NCI-H1417 treated with DMSO at 0.1 percent for 48 hours (cell line): ENCODE measurements at places on chromosomes 11 and 22.

DNA sequence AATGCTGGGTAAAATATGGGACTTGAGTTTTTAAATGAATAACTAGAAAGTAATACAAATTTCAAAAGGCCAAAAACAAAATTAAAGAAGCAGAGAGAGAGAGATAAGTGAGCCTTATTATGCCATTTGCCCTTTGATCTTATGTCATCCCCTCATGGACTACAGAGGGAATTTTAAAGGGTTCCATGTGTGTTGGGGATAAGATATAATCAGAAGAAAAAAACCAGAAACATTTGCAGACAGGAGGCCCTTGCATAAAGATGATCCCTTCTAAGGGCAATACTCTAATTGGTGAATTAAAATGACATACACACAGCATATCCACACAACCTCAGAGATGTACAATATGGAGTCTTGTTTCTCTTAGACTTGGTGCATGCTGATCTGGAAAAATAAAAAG, 406.6 kb upstream of the LARGE1 start:
- no peak for DNase-seq

DNA sequence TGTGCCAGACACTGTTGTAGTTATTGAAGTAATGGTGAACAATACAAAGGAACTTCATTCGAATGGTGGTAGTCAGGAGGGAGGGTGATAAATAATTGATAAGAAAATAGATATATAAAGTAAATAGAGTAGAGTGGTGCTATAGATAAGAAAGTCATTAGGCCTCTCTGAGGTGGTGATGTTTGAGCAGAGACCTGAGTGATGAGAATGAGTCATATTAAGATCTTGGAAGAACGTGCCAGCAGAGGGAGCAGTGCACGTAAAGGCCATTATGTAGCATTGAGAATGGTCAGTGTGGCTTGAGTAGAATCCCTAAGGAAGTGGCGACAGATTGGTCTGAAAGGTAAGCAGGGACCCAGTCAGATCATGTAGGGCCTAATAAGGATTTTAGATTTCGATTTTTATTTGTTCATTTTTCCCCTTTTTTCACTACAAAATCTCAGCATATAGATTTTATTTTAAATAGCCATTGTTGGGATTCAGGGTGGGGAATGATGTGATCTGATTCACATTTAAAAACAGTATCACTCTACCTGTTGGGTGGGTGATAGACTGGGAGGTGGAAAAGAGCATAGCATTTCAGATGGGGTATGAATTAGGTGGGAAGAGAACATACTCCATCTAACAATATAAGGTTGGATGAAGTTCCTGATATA, 44.7 kb downstream of the CCDC90B start:
- no peak for DNase-seq

- DNase-seq = no peak
Observed at GRCh38 chr11:14124350-14124749, 161.8 kb downstream of the SPON1 start.

DNA sequence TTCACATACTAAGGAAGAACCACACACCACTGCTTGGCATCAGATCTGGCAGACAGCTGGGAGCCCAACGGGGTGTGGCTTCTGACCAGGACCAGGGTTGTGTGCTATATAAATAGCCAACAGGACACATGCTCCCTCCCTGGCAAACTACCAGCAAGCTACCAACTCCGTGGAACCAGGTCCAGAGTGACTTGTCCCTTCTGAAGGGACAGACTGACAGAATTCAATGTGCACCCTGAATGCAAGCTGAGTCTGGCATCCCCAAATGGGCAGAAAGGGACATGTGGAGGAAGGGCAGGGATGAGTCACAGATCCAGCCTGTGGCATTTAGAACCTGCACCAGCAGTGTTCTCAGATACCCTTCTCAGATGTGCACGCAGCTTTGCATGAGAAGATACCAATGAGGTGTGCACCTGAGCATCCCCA, 92.9 kb downstream of the MICAL3 start:
- no peak for DNase-seq

DNA sequence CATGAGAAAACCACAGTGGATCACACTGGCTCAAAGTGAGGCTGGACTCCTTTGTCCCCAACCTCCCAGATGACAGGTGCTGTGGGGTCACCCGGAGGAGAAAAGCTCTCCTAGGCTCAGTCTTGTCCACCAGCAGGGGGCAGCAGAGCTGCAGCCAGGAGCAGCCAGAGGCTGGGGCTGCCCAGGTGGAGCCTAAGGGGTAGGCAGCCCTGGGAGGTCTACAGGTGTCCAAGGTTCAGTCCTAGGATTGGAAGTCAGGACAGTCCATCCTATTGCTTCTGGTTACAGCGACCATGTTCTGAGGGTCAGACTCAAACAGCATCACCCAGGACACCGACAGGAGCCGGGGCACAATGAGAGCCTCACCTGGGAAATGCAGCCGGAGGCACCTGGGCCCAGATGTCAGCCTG, 77.6 kb upstream of the IGLL5 start:
- DNase-seq = no peak

GRCh38 chr11:46249103-46249937, 28.1 kb upstream of the CREB3L1 start:
- DNase-seq = no peak

DNA sequence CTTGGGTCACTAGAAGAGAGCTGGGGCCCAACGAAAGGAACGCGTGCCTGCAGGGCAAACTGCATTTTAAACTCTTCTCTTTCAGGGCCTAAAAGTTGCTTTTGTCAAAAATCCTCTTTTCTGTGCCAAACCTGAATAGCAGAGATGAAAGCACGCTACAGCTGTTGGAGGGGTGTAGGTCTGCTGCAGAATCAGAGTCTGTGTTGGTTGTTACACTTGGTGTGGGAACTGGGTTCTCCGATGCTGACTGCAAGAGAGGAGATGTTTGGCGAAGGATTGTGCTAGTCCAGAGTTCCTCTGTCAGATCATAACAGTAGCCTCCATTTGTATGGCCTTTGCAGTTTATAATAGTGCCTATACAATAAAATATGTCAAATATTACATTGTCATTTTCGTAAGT, 41.8 kb downstream of the BARX2 start:
- no peak for DNase-seq

DNA sequence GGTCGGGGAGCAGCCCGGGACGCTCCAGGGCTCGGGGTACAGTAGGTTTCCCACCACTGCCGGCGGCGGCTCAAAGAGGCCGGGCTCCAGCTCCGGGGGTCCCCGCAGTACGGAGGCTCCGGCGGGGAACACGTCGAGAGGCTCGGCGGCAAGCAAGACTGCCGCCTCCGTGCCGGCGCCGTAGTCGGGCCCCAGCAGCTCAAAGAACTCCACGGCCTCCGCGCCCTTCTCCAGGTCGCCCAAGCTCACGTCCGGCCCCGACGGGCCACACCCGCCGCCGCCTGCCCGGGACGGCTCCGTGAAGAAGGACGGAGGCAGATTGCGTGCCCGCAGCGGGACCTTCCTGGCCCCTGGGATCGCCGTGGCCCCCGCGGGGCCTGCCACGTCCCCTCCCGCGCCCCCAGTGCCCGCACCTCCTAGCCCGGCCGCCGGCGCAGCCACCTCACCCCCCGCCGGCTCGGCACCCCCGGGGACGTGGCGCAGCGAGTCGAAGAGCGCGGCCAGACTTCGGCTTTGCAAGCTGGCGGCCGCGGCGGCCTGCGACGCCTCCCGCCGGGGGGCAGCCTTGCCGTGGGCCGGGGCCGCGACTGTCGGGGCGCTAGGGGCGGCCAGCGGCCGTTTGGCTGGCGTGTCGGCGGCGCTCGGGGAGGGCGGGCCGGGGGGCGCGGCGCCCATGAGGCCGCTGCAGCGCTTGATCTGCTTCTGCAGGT, 775 bp downstream of the FAM181B start:
- DNase-seq = no peak

GRCh38 chr11:20670932-20671403, 1.6 kb downstream of the NELL1 start:
- no peak for DNase-seq

DNA sequence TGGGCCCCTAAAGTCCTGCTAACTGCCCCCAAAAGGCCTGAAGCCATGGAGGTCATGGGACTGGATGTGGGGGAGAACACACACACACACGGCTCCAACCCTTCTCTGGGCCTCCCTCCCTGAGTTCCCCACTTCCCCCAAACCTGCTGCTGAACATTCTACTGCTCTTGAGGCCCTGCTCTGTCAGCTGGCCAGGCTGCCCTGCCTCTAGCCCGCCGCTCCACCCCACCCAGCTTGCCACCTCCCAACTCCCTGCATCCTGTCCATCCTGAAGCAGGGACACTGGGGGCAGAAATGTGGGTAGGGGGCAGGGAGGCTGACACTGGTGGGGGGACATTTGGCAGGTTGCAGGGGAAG, 1.0 kb downstream of the KCNJ4 start:
- no peak for DNase-seq

GRCh38 chr11:119807841-119808240, 78.8 kb upstream of the NECTIN1 start:
- no peak for DNase-seq

DNA sequence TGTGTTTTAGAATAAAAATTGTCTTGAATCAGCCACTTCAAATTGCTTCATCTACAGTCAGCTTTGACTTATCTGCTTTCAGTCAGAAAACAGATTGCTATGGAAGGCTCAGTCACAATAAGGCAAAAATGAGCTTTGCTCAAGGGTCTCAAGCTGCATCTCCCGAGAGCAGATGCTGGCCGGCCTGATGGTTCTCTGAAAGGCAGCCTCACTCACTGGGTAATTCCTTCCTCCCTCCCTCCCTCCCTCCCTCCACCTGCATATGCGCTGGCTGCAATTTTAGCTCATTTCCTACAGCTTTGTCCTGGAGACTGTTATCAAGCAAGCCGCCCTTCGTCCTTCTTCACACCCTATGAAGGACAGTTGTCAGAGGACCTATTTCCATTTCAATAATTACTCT, 1.6 kb upstream of the IZUMO1R start:
- DNase-seq = no peak

- no peak for DNase-seq
Observed at GRCh38 chr11:58928107-58928499, 11.2 kb upstream of the GLYATL1 start.

GRCh38 chr11:72814286-72815109, at the start of gene ATG16L2:
TSS of gene ATG16L2 (plus strand) at chr11:72814411. CDS start at chr11:72814446, 35 bp downstream.
- DNase-seq = peak; percentile 58

DNA sequence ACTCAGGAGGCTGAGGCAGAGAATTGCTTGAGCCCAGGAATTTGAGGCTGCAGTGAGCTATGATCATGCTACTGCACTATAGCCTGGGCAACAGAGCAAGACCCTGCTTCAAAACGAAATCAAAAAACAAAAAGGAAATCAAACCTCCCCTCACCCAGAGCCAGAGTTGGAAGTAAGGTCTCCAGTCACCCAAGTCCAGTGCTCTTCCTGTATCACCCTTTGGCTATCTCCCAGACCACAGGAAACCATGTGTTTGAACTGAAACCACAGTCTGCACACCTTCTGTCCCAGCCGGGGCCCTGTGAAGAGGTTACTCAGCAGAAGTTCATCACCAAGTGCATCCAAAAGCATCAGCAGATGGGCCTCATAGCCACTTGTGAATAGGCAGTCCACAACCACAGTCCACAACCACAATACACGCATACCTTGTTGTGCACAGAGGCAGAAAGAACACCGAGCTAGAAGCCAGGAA, 4.6 kb downstream of the MYH9 start:
- DNase-seq = no peak

DNA sequence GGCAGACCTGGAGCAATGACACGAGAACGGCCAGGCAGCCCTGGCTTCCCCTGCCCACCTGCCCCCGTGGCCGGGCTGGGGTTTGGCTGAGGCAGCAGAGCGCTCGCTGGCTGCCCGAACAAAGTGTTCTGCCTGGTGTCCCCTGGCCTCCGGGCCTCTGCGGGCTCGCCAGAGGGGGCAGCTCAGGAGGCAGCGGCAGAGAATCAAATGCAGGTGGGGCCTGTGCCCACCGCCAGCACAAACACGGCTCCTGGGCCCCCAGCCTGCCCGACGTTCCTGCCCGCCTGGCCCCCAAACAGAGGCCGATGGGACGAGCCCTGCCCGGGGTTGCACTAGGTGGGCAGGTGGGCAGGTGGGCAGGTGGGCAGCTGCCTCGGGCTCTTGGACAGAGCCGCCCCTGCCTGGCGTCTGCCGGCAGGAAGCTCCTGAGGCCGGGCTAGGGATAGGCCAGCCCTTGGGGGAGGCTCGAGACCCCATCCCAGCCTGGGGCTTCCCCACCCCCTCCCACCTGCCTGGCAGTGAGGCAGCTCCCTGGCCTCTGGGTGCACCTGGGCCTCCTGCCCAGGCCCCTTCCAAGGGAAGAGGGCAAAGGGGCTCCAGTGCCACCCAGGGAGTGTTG, 46.8 kb downstream of the CDKN1C start:
- DNase-seq = no peak

DNA sequence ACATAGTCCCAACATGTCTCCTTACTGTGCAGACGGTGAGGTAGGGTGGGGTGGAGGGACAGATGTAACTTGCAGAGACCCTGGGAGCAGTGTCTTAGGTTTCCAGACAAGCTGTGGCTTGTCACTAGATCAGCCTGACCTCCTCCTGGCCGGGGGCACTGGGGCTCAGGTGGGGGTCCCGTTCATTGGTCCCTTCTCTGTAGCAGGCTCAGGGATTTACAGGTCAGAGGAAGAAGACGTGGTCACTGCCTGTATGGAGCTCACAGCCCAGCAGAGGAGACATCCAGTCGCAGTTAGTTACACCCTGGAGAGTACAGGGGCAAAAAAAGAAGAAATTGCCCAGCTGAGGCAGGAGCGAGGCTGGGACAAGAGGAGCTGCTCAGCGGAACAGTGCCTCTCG, 22.0 kb upstream of the TUB start:
- no peak for DNase-seq

- DNase-seq = no peak
Observed at GRCh38 chr22:50531546-50531961, 1.7 kb upstream of the TYMP start.

GRCh38 chr11:17852246-17852645, 117.7 kb downstream of the KCNC1 start:
- DNase-seq = no peak

DNA sequence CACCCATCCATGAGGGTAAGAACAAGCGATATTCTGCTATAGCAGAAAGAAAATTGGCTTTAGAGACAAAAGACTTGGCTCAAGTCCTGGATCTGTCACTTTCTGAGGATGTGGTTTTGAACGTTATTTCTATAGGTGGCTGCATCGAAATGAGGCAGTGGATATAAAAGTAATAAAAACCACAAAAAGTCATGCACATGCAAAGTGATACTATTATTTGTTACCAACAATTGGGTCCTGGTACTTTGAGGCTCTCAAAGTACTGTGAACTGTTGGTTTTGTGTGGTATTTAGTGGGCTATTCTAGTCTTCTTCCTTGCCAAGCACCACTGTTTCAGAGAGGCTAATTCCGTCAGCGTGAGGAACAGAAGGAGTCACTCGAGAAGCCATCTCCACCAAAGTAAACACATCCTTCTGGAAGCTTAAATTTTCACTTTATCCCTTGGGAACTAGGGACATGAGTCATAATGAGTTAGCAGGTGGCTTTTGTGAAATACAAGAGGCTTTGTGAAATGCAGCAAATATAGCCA, 13.1 kb downstream of the UBASH3B start:
- no peak for DNase-seq

- DNase-seq = no peak
Observed at GRCh38 chr11:69472541-69473275, 8.8 kb upstream of the LINC01488 start.
